Activated CD4-positive, alpha-beta T cell treated with anti-CD3 and anti-CD28 coated beads, Interleukin-10, Interleukin-2, amounts not matched to agents 100 ng/mL and 50 ng/mL, durations not matched to agents 16 hours and 8 hours (primary cell): ENCODE measurements at places on chromosomes 12 and 14.

- peak; percentile 87 for DNase-seq
Observed at GRCh38 chr14:31127690-31128089, 79.9 kb downstream of the HECTD1 start.

DNA sequence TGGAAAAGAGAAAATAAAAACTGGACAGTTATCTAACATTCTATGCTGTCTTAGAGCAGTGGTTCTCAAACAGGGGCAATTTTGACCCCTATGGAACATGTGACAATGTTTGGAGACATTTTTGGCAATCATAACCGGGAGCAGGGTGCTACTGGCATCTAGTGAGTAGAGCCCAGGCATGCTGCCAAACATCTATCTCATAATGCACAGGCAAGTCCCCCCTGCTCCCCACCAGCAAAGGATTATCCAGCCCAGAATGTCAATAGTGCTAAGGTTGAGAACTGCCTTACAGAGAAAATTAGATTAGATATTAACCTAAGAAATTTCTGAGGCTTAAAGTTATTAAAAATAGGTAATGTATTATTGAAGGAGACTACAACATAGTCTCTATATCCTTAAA lies 22.9 kb upstream of the CATSPERB start:
- no peak for DNase-seq

DNA sequence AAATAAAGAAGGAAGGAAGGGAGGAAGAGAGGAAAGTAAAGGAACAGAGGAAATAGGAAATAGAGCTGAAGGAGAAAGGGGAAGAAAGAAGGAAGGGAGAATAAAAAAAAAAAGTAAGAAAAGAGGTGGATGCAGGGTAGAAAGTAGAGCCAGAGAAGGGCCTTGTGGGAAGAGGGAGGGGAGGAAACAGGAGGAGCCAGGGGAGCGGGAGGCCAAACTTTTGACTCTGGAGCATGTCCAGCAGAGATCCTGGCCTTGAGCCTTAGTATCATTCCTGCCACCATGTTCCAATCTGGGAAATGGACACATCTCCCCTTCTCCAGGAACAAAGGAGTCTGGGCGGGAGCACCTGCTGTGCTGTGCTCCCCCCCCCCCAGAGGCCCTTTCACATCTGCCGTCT lies 11.1 kb upstream of the SMUG1 start:
- DNase-seq = no peak

GRCh38 chr12:132422381-132423043 lies 67.4 kb upstream of the FBRSL1 start:
- DNase-seq = no peak

GRCh38 chr14:36767603-36768281 lies 106.1 kb downstream of the PAX9 start:
- DNase-seq = no peak

DNA sequence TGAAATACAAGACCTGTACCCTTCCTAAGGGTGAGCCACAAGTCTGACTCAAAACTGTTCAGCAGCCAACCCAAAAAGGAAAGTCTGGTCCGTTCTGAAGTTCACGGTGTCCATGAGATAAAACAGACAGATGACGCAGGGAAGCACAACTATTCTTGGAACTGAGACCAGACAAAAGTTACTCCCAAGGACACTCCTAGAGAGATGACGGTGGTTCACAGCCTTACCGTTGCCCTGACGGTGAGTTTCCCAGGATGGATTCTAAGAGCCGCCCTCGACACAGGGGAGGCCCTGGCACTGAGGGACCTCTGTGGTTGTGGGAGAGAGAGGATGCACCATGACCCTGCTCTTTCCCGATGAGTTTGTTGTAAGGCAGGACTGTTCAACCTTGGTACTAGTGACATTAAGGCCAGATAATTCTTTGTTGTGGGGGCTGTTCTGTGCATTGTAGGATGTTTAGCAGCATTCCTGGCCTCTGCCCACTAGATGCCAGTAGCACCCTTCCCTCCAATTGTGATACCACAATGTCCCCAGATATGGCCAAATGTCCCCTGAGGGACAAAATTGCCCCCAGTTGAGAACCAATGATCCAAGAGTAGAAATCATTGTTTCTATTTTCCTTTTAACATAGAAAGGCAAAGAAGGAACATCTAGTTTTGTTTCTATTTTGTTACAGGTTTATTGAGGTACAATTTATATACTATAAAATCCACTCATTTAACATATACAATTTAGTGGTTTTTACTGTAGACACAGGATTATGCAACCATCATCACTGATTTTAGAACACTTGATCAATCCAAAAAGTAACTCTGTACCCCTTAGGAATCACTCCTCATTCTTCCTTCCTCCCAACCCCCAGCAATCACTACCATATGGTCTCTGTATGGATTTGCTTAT lies 23.0 kb downstream of the OR10P1 start:
- DNase-seq = no peak

GRCh38 chr12:120439646-120440247 lies 1.8 kb downstream of the COX6A1 start:
- DNase-seq = peak; percentile 81

DNA sequence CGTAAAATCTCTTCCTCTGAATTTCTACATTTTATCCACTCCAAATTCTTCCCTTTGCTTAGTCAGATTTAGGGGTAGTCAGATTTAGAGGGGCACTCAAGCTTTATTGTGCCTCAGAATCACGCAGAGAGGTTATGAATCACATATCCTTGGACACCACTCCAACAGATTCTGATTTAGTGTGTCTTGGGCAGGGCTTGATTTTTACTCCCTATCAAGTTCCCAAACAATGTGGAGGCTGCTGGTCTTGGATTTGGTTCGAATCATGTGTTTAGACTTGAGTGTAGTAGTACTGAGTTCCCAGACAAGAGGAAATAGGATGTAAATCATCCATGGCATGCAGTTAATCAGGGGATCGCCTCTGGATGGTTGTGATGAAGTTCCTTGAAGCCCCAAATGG lies 298.1 kb upstream of the CLEC14A start:
- DNase-seq = no peak

- no peak for DNase-seq
Observed at GRCh38 chr14:80350707-80351106, 139.4 kb upstream of the DIO2 start.

DNA sequence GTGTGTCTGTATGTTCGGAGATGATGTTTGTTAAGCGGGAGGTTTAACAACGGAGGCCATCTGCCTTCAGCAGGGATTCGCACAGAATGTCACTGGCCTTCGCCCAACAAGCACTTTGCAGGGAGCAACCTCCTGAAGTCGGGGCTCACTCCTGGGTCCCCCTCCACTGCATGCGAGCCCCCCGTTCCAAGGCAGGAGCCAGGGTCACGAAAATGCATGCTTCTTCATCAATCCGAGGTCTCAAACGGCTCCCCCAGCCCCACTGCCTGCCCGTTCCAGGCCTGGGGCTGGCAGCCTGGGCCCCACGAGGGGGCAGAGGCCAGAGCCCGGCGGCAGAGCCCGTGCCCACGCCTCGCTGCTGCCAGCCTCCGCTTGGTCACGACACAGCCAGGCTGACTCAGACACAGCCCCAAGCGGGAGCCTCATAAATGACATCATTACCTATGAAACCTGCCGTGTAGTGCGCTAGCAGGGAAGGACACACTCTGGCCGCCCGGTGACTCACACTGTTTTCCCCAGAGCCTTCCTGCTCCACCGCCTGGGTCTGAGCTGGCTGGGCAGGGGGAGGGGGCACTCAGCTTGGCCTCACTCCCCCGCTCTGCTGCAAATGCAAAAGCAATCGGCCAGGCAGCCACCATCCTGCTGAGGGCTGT lies 169.5 kb upstream of the RTL1 start:
- peak; percentile 57 for DNase-seq

DNA sequence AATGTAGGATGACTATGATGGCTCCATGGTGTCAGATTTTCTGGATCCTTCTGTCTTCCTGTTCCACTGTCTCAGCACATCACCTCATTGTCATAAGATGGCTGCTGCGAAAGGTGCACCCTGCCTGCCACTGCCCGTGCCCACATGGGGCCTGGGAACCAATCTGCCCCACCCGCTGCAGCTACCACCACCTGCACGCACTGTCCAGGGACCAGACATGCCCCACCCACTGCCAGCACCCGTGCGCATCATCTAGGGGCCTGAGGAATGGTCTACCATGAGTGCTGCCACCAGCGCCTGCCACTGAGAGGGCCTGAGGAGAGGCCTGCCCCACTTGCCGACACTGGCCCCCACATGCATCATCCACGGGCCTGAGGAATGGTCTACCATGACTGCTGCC lies 23.8 kb downstream of the CYP46A1 start:
- DNase-seq = no peak

- DNase-seq = peak; percentile 50
Observed at GRCh38 chr14:50725761-50726160, 57.7 kb upstream of the SAV1 start.

- DNase-seq = no peak
Observed at GRCh38 chr12:59698600-59698999, 102.8 kb downstream of the SLC16A7 start.

GRCh38 chr12:15733136-15733535 lies 56.1 kb downstream of the EPS8 start:
- no peak for DNase-seq

GRCh38 chr12:22042976-22043669 lies 2.9 kb upstream of the CMAS start:
- DNase-seq = peak; percentile 2

GRCh38 chr14:20512177-20512905 lies 7.0 kb downstream of the RNASE10 start:
- no peak for DNase-seq

DNA sequence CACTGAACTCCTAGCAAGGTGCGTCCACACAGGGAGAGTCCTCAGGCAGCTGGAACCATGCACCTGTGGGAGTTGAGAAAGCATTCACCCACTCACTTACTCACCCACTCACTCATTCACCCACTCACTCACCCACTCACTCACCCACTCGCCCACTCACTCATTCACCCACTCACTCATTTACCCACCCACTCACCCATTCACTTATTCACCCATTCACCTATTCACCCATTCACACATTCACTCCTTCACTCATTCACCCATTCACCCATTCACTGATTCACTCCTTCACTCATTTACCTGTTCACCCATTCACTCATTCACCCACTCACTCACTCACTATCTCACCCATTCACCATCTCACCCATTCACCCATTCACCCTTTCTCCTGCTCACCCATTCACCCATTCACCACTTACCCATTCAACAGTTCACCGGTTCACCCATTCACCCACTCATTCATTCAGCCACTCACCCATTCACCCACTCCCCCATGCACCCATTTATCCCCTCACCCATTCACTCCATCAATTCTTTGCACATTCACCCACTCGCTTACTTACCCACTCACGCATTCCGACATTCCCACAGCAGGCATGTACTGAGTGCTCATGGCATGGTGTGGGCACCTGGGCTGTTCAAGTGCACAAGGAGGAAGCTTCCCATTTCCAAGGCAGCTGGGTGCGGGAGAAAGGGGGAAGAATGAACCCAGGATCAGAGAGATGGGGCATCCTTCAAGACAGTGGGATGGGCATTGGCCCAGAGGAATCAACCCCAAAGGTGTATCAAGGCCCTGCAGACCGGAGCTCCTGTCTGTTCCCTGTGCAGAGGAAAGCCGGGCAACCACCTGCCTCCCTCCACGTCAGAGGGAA lies 135.2 kb upstream of the C14orf180 start:
- no peak for DNase-seq

GRCh38 chr14:90345239-90345557 lies 13.5 kb upstream of the NRDE2 start:
- no peak for DNase-seq

DNA sequence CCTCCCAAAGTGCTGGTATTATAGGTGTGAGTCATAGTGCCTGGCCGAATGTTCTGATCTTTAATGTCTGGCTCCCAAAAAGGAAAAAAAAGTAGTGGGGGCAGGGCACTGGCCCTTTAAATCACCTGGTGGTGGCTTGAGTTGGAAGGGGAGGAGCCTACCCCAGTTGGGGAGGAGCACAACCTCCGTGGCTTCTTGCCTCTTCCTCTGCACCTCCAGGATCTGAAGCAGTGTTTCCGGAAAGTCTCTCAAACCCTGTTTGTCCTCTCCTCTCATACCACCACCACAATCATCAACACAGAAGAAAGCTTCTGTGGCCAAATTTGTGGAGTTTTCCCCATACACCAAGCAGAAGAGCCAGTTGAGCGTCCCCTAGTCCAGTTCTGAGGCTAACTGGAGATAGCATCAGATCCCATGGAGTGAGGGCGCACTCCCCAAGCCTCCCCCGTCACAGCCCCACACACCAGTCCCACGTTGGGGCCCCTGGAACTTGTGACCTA lies 24.3 kb upstream of the RCOR1 start:
- peak; percentile 71 for DNase-seq

- no peak for DNase-seq
Observed at GRCh38 chr12:70059373-70059772, 183.9 kb upstream of the CNOT2 start.

DNA sequence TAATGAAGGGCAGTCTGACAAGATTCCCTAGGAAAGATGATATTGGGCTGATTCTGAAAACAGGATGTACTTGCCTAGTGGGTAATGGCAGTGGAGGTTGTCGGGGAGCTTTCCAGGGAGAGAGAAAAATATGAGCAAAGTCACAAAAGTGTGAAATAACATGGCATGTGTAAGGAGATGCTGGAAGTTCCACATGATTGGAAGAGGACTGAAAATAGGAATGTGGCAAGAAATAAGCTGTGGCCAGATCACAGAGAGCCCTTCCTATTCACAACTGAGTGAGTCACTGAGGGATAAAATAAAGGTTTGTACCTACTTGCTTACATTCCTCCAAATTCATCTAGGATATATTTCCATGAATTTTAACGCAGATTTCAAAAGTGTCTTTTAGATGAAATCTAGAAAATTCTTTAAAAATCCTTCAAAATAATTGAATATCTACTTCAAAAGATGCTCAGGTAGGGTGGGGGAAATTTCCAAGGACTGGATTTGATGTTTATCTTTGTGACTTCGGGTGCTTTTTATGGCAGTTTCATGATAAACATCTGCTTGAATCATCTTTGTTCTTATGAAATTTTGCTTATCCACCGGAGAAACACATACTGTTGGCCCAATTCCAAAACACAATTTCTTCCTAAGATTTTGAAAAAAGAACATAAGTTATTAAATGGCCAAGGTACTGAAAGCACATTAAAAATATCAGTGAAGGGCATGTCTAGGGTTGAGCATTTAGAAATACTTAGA lies 36.3 kb upstream of the SLC2A13 start:
- DNase-seq = no peak

GRCh38 chr14:87111126-87111525 lies 881.9 kb downstream of the GALC start:
- DNase-seq = no peak

DNA sequence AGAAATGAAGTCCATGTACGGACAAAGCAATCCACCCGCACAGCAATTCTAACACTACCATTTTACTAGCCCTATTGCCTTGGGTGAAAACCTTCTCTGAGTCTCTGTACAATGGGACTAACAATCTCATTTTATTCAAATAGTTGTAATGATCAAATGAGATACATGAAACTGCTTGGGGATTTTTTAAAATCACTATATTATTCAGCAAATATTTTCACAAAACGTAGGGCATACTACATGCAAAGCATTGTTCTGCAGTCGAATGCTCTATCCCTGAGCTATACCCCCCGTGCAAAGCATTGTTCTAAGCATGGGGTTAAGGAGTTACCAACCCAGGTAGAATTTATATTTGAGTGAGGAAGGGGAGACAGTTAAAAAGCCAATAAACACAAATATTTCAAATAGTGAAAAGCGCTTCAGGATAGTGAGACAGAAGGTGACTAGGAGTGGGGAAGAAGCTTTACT lies 554 bp upstream of the ATF7 start:
- DNase-seq = no peak
